Astrocyte of the hippocampus (primary cell): ENCODE measurements at places on chromosomes 5 and 9.

DNA sequence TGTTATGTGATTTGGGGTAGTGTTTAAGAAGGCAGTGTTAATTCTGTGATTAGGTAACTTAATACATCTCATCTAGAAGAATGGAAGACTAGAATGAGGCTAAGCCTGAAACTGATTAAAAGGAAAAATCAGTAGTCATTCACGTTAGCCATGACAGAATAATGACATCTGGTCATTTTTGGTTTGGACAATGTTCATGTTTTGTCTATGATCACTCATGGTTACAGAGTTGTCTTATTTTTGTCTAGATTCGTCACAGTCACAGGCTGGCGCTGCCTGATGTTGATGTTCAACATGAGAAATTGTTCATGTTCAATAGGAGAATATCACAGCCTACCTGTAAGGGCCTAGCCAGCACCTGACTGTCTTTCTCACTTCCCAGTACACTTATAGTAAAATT lies 9.5 kb upstream of the DOCK2 start:
- DNase-seq: no peak

DNA sequence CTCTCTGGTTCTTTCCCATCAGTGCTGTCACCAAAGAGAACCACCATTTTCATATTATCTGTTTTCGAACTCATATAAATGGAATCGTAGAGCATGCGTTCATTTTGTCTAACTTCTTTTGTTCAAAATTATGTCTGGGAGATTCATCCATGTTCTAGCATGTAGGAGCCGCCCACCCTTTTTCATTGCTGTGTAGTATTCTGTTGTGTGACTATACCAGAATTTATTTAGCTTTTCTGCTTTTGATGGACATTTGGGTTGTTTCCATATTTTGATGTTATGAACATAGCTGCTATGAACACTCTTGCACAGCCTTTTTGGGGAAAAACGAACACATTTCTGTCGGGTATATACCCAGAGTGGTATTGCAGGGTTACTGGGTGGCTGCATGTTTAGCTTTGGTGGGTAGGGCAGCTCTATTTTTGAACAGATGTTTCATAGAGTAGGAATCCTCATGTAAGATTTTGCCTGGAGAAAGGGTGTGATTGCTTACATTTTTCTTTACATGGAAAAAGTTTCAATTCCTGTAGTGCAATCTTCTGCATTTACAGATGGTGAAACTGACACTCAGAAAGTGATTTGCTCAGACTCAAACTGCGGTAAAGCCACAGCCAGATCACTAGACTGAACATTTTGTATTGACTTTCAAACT lies 100.2 kb upstream of the IL12B start:
- no peak for DNase-seq

DNA sequence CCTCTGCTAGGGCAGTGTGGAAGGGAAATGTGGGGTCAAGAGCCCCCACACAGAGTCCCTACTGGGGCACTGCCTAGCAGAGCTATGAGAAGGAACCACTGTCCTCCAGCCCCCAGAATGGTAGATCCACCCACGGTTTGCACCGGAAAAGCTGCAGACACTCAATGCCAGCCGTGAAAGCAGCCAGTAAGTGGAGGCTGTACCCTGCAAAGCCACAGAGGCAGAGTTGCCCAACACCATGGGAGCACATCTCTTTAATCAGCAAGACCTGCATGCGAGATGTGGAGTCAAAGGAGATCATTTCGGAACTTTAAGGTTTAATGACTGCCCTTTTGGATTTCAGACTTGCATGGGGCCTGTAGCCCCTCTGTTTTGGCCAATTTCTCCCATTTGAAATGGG lies 52.2 kb downstream of the GKAP1 start:
- DNase-seq: no peak

DNA sequence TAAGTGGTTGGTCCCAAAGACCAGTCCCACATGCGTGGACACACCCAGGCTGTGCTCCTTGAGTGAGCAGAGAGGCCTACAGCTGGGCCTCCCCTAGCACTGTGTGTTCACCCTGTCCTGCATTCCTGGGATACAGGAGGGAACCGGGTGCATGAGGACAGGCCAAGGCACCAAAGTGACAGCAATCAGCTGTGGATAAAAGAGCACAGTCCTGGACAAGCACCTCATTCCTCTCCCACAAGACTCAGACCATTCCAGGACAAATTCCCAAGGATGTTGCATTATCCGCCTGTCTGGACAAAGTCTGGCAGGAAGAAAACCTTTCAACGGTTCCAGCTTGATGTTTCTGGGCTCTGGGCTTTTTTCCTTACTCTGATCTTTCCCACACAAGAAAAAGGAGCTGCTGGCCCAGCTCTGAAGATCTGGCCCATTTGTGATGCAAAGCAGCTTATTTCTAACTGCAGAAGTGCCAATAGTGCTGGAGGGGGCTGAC lies 273.2 kb downstream of the ENC1 start:
- DNase-seq: peak; percentile 36

GRCh38 chr9:114551750-114552685 lies 35.6 kb upstream of the ATP6V1G1 start:
- DNase-seq: peak; percentile 98

DNA sequence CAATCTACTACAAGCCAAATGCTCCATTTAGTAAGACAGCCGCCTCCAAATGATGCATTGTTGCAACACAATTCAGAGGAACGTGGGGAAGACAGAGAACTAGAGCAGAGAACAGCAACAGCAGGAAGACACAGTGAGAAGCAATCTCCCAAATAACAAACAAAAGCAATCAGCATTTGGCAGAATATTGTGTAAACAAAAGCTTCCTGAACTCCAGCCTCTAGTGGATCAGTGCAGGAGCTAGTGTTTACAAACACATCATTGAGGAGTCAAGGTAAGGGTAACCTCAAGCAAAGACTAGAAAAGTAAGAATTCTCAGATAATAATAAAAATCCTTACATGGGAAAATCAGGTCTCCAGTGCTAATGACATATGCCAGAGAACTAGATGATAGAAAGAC lies 20.6 kb downstream of the FST start:
- no peak for DNase-seq

DNA sequence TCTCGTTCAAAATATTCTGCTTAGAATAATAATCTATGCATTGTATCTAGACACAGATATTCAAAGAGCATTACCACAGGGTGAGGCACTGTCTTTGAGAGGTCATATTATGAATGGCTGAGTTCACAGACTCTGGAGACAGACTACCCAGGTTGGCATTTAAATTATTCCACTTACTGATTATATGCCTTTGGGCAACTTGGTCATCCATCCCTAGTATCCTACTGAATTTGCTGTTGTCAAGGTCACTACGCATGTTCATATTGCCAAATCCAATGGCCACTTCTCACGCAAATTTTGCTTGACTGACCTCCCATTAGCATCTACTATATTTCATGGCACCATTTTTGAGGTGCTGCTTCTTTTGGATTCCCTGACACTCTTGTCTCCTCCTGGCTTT lies 498.6 kb upstream of the TLE4 start:
- DNase-seq: no peak

- peak; percentile 68 for DNase-seq
These were observed 53.1 kb upstream of the ERBIN start for GRCh38 chr5:65873181-65873750.

- no peak for DNase-seq
These were observed 33.9 kb upstream of the F2RL2 start for GRCh38 chr5:76657091-76657490.

DNA sequence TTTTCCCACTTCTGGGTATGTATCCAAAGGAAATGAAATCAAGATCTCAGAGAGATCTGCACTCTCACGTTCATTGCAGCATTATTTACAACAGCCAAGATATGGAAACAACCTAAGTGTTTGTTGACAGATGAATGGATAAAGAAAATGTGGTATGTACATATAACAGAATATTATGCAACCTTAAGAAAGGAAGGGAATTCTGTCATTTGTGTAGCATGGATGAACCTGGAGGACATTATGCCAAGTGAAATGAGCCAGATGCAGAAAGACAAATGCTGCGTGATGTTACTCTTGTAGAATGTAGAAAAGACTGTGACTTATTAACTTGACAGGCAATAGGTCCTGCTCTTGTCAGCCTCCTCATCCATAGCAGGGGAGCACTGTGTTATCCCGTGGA lies 31.4 kb downstream of the PPARGC1B start:
- DNase-seq: no peak

- no peak for DNase-seq
These were observed 13.1 kb downstream of the FPGS start for GRCh38 chr9:127815512-127816361.

GRCh38 chr5:1551426-1552301 lies 27.9 kb upstream of the LPCAT1 start:
- no peak for DNase-seq

DNA sequence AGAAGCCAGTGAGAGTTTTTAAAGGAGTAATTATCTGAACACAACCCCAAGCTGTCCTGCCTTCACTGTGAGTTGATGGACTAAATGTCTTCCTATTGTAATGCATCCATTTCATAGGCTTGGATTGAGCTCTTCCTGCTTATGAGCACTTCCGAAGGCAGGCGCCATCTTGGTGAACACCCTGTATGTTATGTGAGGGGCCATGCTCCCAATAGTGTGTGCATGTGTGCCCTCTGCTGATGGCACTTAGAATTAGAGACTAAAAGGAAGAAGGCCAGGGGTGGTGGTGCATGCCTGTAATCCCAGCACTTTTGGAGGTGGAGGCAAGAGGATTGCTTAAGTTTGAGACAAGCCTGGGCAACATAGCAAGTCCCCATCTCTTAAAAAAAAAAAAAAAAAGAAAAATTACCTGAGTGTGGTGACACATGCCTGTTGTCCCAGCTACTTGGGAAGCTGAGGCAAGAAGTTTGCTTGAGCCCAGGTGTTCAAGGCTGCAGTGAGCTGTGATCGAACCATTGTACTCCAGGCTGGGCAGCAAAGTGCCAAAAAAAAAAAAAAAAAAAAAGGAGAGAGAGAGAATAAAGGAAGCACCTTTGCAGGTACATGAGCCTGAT lies 65.0 kb downstream of the C9orf152 start:
- DNase-seq: no peak

GRCh38 chr5:68087866-68088265 lies 127.7 kb upstream of the PIK3R1 start:
- DNase-seq: peak; percentile 62

DNA sequence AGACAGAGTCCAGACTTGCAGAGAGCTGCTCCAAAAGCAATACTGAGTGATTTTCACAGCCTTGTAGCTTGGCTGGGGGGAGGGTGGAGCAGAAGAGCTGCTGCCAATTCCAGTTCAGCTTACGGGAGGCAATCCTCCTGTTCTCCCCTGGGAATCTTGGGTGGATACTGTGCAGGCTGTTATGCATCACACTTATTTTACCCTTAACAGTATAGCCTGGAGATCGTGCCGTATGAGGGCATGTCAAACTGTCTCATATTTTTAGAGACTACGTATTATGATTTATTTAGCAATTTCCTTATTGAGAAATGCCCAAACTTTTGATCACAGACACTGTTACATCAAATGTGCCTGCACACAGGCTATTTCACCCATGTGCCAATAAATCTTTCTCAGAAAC lies 85.2 kb downstream of the BASP1 start:
- DNase-seq: no peak

DNA sequence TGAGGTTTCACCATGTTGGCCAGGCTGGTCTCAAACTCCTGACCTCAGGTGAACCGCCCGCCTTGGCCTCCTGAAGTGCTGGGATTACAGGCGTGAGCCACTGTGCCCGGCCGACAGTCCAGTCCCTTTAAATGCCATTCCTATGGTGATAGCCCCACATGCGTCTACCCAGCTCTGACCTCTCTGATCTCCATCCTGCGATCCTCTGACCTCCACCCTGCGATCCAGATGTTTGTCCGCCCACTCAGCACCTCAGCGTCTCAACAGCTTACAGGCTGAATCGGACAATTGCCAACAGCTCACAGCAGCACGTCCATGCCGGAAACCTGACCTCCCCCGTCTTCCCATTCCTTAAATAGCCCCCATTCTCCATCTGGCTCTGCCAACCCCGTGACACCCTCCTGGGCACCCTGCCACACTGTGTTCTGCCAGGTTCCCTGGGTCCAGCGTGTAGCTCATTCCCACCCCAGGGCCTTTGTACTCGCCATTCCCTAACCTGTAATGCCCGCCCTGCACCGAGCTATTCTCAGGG lies 44.0 kb upstream of the RNU6ATAC start:
- DNase-seq: no peak

DNA sequence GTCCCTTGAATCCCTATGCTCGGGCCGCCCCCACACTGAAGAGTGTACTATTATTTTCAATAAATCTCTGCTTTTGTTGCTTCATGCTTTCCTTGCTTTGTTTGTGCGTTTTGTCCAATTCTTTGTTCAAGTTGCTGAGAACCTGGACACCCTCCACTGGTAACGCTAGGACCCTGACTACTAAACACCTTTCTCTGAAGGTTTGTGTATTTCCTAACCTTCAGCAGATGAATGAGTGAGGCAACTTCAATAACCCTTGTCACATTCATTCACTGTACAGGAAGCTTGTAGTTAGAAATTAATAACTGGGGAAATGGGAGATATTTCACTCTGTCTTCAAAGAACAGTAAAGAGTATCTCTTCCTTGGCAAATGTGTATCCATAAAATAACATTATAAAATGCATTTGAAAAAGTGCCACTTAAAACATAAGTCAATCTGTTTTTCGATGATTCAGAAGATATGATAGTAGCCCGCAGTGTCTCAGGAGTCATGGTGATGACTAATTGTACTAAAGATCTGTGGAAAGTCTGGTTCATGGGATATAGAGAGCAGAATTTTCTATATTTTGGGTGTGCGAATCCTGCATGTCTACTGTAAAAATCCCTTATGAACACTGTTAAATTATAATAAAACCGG lies 43.2 kb upstream of the ANKH start:
- no peak for DNase-seq

GRCh38 chr5:125326150-125326510 lies 579.7 kb upstream of the ZNF608 start:
- DNase-seq: peak; percentile 73

DNA sequence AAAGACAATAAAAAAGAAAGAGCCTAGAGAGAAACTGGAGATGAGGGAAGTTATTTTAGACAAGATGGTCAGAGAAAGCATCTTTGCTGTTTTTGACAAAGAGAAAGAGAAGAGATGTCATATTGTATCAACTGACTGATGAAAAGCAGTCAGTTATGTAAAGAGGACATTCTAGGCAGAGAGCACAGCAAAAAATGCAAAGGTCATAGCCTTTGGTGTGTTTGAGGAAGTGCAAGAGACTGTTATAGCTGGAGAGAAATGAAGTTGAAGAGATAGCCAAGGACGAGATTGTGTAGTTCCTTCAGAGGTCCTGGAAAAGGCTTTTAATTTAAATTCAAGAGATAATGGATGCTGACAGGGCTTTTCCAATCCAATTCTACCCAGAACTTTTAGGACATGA lies 342.4 kb downstream of the RASEF start:
- no peak for DNase-seq

- no peak for DNase-seq
These were observed 31.2 kb downstream of the GHR start for GRCh38 chr5:42454216-42454995.

DNA sequence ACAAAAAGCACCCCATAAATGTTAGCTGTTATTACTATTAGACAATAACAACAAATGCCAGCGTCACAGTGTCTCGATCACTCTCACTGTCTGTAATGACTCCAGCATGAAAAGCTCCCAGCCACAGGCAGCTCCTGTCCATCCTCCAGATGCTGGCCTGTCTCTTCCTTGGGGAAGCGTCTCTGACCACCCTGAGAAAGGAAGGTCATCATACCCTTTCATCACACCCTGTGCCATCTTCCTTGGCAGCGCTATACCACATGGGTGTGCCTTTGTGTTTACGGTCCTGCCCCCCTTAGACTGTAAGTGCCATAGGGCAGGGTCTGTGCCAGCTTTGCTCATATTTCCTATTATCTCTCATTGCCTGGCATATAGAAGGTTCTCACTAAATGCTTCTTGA lies 90.6 kb downstream of the PRRT1B start:
- DNase-seq: no peak

GRCh38 chr9:111429175-111429574 lies 55.0 kb downstream of the ECPAS start:
- DNase-seq: no peak

- peak; percentile 89 for DNase-seq
These were observed 101.0 kb downstream of the TLE1 start for GRCh38 chr9:81588148-81588871.
